ENCODE measurements at places on chromosomes 7 and 10.

DNA sequence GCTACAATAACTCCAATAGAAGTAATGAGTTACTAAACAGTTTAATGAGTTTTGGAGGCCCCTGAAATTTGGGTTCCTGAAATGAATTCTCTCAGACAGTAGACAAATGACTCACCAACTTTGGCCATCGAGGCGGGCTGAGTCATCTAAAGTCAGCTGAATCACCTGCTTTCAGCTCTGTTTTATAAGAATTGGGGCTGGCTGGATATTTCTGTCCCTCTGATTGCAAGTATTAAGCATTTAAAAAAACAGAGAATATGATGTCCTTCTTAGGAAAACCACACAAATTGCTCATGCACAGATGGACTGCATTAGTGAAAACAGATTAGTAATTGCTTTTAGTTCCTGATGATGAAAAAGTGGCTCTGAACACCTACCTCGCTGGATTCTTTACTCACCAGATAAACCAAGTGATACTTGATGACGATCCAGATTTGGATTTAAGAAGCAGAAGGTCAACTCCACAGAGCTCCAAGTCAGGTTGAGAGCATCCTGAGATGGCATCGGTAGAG lies 59.1 kb downstream of the ZNF365 start:
- H3K27ac ChIP-seq, result no peak overlapping the region
- H3K4me1 ChIP-seq, result no peaks in the 10 kb centered on the region
- DNase-seq, result no peak

- no peaks in the 10 kb centered on the region for H3K36me3 ChIP-seq
- no peaks in the 10 kb centered on the region for H3K4me1 ChIP-seq
- no peak overlapping the region for H3K4me3 ChIP-seq
- H3K27ac ChIP-seq, result no peak overlapping the region
- DNase-seq, result no peak
- H3K27me3 ChIP-seq, result peaks cover 14% of the 10 kb centered on the region
Measured at GRCh38 chr7:21113609-21114415, 314.1 kb upstream of the SP4 start.

- peaks cover 20% of the 10 kb centered on the region for H3K36me3 ChIP-seq
- H3K4me3 ChIP-seq, result no peak overlapping the region
- no peak overlapping the region for H3K27ac ChIP-seq
- no peaks in the 10 kb centered on the region for H3K27me3 ChIP-seq
- DNase-seq, result no peak
Measured at GRCh38 chr7:92359801-92360200, 87.5 kb upstream of the GATAD1 start.

- DNase-seq, result no peak
- peaks cover 8% of the 10 kb centered on the region for H3K4me1 ChIP-seq
- no peak overlapping the region for H3K4me3 ChIP-seq
- peaks cover 45% of the 10 kb centered on the region for H3K36me3 ChIP-seq
Measured at GRCh38 chr7:157189405-157189804, 50.7 kb downstream of the UBE3C start.

DNA sequence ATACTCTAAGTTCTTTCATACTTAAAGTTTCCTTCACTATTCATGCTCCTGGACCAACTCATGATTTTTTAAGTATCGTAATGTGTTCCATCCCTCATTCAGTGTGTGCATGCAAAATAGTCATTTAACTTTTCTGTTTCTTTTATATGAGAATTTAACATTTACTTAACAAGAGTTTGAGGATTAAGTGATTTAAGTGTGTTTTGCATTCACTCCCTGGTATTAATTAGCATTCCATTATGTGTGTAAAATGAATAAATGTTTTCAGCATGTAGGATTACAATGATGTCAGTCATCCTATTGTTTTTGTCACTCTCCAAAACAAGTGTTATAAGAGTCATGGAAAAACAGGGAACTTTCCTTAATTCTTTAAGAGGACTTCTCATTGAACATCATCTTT lies 457.7 kb downstream of the IPMK start:
- no peaks in the 10 kb centered on the region for H3K36me3 ChIP-seq
- no peaks in the 10 kb centered on the region for H3K4me1 ChIP-seq
- DNase-seq, result no peak
- H3K4me3 ChIP-seq, result no peak overlapping the region
- H3K27ac ChIP-seq, result no peak overlapping the region

GRCh38 chr7:2092279-2092678 lies 140.5 kb downstream of the MAD1L1 start:
- H3K4me1 ChIP-seq, result no peaks in the 10 kb centered on the region
- DNase-seq, result no peak
- no peak overlapping the region for H3K27ac ChIP-seq
- H3K27me3 ChIP-seq, result no peaks in the 10 kb centered on the region
- H3K36me3 ChIP-seq, result peaks cover 14% of the 10 kb centered on the region
- no peak overlapping the region for H3K4me3 ChIP-seq

GRCh38 chr10:6349846-6350535 lies 147.3 kb downstream of the PFKFB3 start:
- no peak overlapping the region for H3K4me3 ChIP-seq
- H3K27me3 ChIP-seq, result no peaks in the 10 kb centered on the region
- no peak for DNase-seq
- no peak overlapping the region for H3K27ac ChIP-seq
- H3K36me3 ChIP-seq, result no peaks in the 10 kb centered on the region

DNA sequence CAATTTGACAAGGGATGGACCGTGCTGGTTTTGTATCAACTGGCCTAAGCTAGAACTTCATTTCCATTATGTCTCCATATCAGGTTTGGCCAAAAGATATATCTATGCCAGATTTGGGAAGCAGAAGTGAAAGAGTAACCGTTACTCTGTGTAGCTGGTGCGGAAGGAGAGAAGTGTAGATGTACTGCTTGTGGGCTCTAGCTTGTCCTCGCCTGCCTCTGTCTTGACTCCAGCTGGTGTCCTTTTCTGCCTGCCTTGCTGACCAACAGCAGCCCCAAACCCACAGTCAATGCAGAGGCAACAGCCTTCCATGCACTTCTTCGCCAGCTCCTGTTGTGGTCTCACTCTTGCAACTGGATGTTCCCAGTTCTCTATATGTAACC lies 128.5 kb downstream of the KIF20B start:
- no peaks in the 10 kb centered on the region for H3K4me1 ChIP-seq
- no peak overlapping the region for H3K27ac ChIP-seq
- no peaks in the 10 kb centered on the region for H3K36me3 ChIP-seq
- no peak overlapping the region for H3K4me3 ChIP-seq
- no peak for DNase-seq

GRCh38 chr7:96708872-96709271 lies 774 bp downstream of the SEM1 start:
- no peak for DNase-seq
- H3K27me3 ChIP-seq, result peaks cover 8% of the 10 kb centered on the region
- H3K36me3 ChIP-seq, result peaks cover 3% of the 10 kb centered on the region
- peak overlapping the region; percentile 99 for H3K4me3 ChIP-seq
- H3K4me1 ChIP-seq, result peaks cover 14% of the 10 kb centered on the region
- H3K27ac ChIP-seq, result peak overlapping the region; percentile 100

DNA sequence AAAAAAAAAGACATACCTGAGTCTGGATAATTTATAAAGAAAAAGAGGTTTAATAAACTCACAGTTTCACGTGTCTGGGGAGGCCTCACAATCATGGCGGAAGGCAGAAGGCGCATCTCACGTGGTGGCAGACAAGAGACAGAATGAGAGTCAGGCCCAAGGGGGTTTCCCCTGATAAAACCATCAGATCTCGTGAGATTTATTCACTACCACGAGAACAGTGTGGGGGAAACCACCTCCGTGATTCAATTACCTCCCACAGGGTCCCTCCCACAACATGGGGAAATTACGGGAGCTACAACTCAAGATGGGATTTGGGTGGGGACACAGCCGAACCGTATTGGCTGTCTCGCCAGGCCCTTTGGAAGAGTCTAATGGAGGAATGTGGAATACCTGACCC lies 9.0 kb upstream of the MAFK start:
- H3K4me3 ChIP-seq, result no peak overlapping the region
- H3K36me3 ChIP-seq, result no peaks in the 10 kb centered on the region
- H3K4me1 ChIP-seq, result peaks cover under 1% of the 10 kb centered on the region
- no peak for DNase-seq
- no peak overlapping the region for H3K27ac ChIP-seq
- peaks cover 15% of the 10 kb centered on the region for H3K27me3 ChIP-seq
